Stimulated activated CD4-positive, alpha-beta T cell treated with anti-CD3 and anti-CD28 coated beads, Interleukin-4, amount 100 ng/mL, for 48 hours (primary cell): ENCODE measurements at places on chromosomes 13 and 19.

DNA sequence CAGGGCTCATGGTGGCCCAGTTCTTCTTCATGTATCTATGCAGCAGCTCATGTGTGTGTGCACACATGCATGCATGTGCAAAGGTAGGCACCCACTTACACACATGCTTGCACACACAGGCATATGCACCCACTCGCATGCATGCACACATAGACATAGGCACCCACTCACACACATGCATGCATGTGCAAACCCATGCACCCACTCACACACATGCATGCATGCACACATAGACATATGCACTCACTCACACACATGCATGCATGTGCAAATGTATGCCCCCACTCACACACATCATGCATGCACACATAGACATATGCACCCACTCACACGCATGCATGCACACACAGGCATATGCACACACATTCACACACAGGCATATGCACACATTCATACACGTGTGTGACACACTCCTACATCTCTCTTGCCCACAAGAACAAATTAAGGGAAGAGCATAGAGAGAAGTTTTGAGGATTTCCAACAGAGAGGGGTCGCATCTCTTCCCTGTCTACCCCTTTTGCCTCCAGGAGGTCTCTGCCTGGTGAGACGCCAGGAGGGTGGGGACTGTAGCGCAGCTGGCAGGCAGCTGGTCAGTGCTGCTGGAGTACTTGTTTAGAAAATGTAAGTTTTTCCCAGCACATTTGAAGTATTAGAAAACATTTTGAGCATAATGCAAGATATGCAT is 63.9 kb upstream of the ARHGEF7 start:
- no peak for DNase-seq

DNA sequence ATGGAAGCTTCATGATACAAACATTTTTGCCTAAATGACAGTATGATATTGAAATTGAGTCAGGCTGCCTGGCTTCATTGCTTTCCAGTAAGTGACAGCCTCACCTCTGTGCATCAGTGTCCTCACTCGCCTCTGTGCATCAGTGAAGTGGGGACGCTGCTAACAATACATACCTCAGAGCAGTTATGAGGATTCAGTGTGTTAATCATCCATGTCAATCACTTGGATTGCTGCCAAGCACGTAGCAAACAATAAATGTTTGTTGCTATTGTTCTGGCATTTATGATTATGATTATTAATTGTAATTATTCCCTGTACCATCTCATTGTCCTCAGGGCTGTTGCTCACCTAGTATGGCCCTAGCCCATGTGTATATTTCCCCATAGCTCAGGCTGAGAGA is 8.8 kb downstream of the PPP2R1A start:
- no peak for DNase-seq

GRCh38 chr19:6693056-6693471 is 23.1 kb upstream of the TNFSF14 start:
- no peak for DNase-seq

DNA sequence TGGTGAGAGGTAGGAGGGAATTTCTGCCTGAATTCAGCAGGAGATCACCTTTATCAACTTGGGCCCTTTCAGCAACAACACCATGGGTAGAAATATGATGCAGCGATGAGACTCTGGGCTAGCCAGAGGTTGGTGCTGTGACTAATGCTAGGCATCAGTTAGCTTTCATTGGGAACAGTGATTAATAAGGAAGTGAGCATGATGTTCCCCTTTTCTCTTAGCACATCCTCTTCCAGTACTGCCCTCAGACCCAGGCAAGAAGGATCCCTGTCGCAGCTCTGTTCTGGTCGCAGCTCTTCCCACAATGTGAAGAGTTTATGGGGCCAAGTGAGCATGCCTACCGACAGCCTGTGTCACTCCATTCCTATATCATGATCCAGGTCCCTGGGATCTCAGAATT is 100.5 kb downstream of the FLT1 start:
- DNase-seq: no peak

DNA sequence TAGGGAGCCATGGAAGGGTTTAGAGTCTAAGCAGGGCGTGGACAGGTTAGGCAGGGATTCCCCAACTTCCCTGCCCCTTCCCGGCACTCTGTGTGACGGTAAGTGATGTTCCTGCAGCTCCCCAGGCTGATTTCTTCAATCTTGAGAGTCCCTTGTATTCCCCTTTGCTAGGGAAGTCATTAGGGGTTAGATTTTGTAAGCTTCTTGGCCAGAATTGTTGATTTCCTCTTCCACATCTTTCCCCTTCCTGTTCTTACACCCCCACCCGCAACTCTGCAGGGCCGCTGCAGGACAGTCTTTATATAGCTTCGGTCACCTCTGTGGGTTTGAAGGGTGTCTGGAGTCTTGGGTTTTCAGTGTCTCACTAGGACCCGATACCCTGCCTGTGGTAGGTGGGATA is 10.6 kb upstream of the ADGRE1 start:
- no peak for DNase-seq
